ENCODE measurements at places on chromosomes 6 and 20. TPM values are rescaled to one million over a fixed set of nuclear protein-coding genes. Genes with fewer than 3 reads are reported as not detected.

The PSMF1 gene
- 226 TPM for total RNA-seq

The SPATS1 gene
- total RNA-seq: not detected

The DLK2 gene
- 5.1 TPM for total RNA-seq

The BEND6 gene
- total RNA-seq: 0.88 TPM

The MCCD1 gene
- total RNA-seq: not detected

The FHL5 gene
- not detected for total RNA-seq

The XRN2 gene
- 121 TPM for total RNA-seq

The GHRH gene
- not detected for total RNA-seq

The TLDC2 gene
- not detected for total RNA-seq

The ADGRG6 gene
- total RNA-seq: 52.7 TPM

The SNX5 gene
- total RNA-seq: 249 TPM

The EYS gene
- total RNA-seq: 0.02 TPM

The PHF10 gene
- total RNA-seq: 17.2 TPM

The FNDC11 gene
- total RNA-seq: 0.19 TPM

All from A549 treated with RU486 at 1 μM for 4 hours (cell line).